Stimulated activated naive CD8-positive, alpha-beta T cell treated with anti-CD3 and anti-CD28 coated beads, Interleukin-15, amount 100 ng/mL, for 72 hours (primary cell): ENCODE measurements at places on chromosomes 11 and 22.

DNA sequence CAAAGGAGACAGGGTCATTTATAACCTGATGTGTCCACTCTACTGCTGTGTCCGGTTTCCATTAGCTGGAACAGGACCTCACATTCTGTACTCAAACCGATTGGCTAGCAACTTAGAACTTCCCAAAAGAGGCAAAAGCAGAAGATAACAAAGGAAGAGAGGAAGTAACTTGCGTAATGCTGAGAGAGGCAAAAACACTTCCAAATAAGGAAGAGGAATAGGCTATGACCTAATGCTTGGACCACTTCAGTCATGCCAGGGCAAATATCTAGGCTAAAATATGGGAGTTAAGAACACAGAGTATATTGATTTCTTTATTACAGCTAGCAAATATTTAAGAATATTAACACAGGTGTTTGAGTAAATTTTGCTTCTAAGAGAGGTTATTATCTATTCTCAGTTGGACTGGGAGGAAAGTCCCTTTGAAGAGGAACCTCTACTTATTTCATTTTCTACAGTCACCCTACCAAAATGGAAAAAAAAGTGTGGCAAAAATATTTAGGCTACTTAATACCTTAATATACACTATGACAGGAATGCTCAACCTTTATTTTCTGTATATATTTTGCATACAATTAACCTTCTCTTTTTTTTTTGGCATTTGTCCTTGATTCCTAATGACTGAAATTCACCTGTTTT, 499.8 kb upstream of the CHORDC1 start:
- no peak for DNase-seq

DNA sequence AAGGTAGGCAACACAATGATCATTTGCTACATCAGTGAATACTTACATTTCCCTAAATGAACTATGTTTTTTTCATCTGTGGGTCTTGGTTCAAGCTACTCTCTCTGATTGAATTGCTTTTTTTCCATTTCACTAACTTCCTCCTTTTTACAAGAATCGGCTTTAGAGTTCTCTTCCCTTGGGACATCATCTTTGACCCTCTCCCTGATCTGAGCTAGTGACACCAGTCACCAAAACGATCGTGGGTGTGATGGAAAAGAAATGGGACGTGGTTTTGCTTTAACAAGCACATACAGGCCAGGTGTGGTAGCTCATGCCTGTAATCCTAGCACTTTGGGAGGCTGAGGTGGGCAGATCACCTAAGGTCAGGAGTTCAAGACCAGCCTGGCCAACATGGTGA, 129.9 kb downstream of the WT1 start:
- DNase-seq = no peak

- DNase-seq = no peak
These were observed 52.5 kb downstream of the NEU3 start for GRCh38 chr11:75041263-75041662.

- DNase-seq = no peak
These were observed 7.2 kb downstream of the ATG16L2 start for GRCh38 chr11:72821221-72821919.

DNA sequence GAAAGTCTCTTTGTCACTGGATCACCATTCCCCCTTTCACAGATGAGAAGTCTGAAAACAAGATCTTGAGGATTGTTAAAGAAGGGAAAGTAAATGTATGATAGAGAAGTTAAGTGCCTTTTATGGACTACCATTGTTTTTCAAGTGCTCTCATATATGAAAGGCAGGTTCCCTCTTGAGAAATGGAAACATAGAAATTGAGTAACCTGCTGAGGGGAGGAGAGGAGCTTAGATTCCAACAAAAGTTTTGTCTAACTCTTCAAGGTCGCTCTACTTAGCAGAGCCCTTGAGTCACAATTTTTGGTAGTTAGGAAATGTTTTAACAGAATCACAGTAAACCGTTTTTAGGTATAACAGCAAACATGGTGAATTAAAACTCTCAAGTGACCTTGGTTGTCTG, 80.1 kb downstream of the SVIP start:
- no peak for DNase-seq

- no peak for DNase-seq
These were observed 35.5 kb downstream of the FZD4 start for GRCh38 chr11:86919557-86920210.

DNA sequence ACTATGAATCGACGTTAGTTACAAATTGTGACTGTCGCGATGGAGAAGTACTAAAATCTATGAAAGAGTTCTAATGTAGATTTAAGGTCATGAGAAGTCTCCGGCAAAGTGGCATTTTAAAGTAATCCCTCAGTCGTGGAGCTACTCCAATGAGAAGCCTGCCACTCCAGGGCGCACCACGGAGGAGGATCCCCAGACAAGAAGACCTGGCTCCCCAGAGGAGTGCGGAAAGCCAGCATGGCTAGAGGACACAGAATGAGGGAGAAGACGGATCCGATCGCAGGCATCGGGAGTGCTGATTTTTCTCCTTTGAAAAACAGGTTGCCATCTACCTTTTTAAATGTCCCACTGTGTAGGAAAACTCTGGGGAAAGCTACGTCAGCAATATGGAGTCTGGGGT, 141.6 kb upstream of the TEAD1 start:
- no peak for DNase-seq

- DNase-seq = no peak
These were observed 1.7 kb downstream of the ZBED4 start for GRCh38 chr22:49855251-49855911.

DNA sequence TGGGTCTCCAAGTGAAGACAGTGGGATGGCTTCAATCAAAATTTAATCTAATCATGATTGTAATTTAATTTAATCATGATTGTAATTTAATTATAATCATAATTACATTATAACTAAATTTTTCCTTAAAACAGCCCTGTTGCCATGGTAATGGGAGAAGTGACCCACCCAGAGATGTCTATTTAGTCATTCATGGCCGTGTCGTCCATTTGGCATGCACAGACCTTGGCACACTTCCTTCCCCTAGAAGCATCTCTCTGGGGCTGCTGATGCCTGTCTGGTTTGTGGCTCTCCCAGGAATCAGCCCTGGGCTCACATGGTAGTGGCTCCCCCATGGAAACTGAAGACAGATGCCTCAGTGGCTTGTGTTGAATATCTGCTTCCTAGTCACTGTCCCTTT, 27.0 kb downstream of the P4HA3 start:
- DNase-seq = no peak

DNA sequence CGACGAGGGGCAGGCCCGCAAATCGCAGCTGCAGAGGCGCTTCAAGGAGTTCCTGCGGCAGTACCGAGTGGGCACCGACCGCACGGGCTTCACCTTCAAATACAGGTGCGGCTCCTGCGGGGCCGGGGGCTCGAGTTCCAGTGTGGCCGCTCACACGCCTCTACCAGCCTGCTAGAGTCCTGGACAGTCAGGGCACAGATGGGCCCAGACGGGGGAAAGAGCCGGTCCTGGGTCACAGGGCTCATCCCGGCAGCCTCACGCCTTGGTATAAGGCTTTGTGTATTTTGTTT, 506 bp downstream of the MCM5 start:
- peak; percentile 42 for DNase-seq

DNA sequence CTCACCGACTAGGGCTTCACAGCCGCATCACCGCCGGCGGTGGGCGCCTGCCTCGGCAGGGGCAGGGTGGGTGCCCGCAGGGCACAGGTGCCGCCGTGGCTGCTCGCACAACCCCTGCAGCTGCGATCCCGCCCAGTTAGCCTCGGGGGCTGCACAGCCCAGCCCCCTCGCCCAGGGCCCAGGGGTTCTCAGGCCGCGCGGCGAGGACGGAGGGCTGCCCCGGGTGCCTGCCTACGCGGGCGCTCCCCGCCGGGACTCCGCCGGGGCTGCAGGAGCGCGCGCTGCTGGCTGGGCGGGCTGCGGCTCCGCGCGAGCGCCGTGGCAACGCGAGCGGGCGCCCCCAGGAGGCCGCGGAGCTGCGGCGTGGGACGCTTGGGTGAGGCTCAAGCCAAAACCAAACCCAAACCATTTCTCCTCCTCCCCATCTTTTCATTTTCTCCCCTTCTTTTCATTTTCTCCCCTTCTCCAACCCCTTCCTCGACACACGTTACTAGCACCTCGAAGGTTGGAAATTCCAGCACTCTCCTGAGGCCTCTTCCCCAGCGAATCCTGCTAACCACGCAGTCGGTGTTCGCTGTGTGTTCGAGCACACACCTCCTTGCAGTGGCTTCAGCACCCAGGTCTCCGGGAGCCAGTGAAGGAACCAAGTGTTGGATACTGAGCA, at the start of gene MICAL3:
MICAL3 (minus strand) TSS at position 286 of the 664 bp plus-strand sequence. CDS start 117,749 bp downstream, outside the sequence.
- DNase-seq = peak; percentile 61

- DNase-seq = no peak
These were observed 53.9 kb upstream of the ANO1 start for GRCh38 chr11:70024036-70024772.

DNA sequence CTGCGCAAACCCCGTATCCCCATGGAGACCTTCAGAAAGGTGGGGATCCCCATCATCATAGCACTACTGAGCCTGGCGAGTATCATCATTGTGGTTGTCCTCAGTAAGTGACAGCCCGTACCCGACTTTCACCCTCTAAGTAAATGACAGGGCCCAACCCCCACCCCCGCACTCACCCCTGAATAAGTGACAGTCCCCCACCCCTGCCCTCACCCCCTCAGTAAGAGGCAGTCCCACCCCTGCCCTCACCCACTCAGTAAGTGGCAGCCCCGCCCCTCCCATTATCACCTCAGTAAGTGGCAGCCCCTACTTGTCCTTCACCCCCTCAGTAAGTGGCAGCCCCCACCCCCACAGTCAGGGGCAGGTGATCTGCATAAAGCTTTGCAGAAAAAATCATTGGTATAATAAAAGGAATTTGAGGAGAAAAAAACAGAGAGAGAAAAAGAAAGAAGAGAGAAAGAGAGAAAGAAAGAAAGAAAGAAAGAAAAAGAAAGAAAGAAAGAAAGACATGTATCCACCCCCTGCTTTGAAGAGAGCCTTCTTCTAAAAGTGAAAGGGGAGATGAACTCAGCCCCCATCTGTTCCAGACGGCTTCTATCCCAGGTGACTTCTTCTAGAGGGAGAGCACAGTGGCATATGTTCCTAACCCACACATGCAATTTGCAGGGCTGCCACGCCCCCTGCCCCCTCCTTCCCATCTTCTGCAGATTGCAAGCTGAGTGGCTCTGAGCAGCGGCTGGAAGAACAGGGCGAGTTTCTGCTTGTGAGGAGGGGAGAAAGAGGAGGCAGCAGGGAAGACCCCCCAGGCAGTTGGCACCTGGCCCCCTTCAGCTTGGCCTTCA, 12.5 kb upstream of the SMIM35 start:
- no peak for DNase-seq

- no peak for DNase-seq
These were observed 2.4 kb downstream of the VPS37C start for GRCh38 chr11:61158691-61159381.

DNA sequence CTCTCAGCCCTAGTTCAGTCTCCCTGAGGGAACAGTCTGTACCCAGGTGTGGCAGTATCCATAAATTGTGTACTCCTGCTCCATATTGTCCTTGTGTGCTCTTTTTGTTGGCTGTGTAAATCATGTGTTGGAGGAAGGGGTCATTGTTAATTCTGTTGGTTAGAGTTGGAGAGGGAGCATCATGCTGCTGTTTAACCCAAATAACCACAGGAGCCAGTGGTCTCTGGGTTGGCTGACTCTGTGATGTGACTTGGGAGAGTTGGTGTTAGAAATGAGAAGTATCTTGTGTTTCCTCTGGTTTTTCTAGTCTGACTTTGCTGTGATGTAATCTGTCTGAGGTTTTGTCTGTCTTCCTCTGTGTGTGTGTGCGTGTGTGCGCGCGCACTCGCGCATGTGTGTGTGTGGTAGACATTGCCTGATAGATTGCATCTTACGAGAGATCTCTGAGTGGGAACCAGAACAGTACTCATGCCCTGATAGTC, 30.5 kb downstream of the CTNND1 start:
- peak; percentile 87 for DNase-seq

DNA sequence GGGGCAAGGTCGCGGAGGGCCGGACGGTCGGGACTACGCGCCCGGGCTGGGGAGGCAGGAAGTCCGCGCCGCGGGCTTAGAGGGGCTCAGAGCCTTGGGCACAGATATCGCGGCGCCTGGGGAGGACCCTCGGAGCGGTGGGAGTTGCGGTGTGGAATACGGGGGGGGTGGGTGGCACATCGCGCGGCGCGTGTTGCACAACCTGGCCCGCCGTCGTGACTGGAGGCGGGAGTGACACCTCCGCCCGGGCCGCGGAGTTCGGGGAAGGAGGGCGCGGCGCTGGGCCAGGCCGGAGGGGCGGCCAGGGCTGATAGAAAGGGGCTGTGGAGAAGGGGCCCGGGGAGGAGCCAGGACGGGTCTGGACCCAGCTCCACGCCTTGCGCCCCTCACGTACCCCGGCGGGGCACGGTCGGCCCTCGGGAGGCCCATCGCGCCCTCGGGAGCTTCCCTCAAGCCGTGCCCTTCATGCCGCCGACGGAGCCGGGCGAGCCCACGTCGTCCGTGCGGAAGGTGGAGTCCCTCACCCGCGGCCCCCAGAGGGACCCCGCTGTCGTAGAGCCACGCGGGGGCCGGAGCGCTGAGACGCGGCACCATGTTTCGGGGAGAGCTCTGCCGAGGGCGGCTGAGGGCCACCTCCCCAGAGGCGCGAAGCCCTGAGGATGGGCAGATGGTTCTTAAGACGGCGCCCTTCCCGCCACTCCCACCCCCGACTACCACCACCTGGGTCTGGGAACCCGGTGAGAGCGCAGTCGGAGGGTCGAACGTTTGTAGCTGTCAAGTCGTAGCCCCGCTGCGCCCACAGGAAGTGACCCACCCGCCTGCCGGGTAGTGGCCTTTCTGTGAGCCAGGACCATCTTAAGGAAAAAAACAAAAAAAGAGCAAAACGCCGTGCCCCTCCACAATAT, 729 bp downstream of the IL17RA start:
- DNase-seq = peak; percentile 38

DNA sequence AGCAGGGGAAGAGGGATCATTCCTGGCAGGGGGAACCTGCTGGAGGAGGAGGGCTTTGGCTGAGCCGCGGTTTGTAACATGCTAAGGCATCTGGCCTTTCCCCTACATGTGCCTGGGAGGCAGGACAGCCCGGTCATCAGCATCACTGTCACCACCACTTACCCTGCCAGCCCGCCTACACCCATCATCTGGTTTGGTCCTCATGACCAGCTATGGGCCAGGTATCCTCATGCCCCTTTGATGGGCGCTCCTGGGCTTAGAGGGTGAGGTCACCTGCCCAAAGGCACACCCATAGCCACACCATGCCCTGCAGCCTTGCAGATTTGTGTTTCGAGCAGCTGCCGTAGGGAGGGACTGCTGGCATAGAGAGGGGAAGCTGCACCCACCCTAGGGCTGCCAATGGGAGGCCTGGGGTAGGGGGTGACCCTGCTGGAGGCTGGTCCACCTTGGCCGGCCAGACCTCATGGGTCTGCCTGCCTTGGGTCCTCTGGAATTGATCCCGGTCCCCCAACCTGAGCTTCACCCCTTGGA, 2.6 kb downstream of the MRGPRF start:
- DNase-seq = no peak

- DNase-seq = no peak
These were observed 90.5 kb downstream of the MYEOV start for GRCh38 chr11:69384251-69385143.

GRCh38 chr11:118922745-118923627, 2.7 kb downstream of the BCL9L start:
- DNase-seq = peak; percentile 21

- DNase-seq = no peak
These were observed 69.7 kb upstream of the GRK3 start for GRCh38 chr22:25494774-25495173.
